ENCODE measurements at places on chromosomes 2 and 18. TPM values are rescaled to one million over a fixed set of nuclear protein-coding genes. Genes with fewer than 3 reads are reported as not detected.

GRCh38 chr2:74924463-74925265, 33.8 kb upstream of the POLE4 start:
- no peak for DNase-seq

GRCh38 chr18:31247574-31248199, 70.3 kb upstream of the DSG1 start:
- no peak for DNase-seq

DNA sequence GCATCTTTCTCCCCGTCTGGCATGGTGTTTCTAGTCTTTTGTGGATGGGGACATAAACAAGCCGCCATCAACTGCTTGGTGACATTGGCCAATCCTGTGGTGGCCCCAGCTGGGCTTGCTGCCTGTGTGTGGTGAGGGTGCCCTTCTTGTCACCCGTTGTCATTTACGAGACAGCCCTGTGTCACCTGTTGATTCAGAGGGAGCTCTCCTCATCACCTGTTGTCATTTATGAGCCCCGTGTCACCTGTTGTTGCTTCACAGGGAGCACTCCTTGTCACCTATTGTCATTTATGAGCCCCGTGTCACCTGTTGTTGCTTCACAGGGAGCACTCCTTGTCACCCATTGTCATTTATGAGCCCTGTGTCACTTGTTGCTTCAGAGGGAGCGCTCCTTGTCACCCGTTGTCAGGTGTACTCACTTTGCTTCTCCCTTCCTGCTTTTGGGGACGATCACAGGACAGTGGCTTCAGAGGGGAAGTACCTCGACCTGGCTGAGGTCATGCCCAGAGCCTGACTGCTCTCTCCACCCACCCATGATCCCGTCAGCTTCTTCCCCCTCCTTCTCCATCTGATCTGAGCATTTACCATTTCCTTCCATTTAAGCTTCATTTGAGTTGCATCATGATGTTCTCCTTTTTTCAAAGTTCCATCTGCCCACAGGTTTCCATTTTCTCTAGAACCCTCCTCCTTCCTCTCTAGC, 29.1 kb downstream of the HPCAL1 start:
- DNase-seq = peak; percentile 76

- no peak for DNase-seq
Observed at GRCh38 chr2:190355968-190356644, 12.7 kb downstream of the INPP1 start.

DNA sequence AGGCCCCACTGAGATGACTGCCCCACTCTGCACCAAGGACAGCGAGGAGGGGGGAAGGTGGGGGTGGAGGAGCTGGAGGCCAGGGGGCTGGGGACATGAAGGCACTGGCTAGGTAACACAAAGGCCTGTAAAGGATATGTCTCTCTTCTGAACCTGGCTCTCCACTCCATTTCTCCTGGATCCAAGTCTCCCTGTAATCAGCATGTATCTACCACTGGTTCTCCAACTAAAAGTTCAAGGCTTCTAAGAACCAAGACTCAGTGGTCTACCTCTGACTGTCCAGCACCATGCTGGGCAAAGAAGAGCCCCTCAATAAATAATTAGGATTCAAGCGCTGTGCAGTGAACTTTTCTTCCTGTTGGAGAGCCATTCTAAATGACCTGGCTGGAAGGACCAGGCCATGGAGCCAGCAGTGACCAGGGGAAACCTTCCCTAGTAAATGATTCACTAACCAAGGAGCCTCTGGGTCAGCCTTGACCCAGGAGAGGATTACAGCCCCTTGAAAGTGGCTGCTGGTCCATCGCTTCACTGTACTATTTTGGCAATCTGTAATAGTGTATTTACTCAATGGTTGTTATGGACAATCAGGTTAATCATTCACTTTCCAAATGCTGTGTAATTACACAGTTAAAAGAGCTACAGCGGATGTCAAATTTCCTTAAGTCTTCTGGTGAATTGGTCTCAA, 73.2 kb downstream of the BCL11A start:
- DNase-seq = no peak

DNA sequence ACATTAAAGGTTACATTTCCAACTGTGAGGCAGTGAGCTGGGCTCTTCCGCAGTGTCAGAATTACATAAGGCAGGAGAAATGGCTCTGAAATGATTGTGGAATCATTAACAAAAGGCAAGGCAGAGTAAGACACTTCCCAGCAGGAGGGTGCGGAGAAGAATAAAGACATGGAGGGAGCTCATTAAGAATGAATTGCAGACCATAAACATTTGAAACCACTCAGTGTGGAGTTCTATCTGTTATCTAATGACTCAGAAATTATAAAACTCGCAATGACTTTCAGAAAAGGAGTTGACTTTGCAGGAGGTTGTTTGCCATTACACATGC, 77.0 kb downstream of the SMIM21 start:
- DNase-seq = no peak

DNA sequence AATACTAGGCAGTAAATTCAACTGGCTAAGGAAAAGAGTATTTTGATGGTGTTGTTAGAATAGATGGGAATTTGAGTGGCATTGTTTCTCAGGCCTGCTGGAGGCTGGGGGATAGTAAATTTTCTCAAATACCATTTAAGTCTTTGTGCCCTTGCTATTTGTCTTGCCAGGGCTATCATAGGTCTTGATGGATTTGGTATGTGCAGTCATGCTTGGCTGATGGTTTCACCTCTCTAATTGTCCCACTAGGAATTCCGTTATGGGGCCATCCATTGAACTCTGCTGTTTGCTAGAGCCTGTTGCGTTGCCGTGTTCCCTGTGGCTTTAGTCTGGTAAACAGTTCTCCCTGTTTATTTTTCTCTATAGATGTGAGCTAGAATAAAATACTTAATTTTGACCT, 438.1 kb upstream of the FAM98A start:
- DNase-seq = no peak

DNA sequence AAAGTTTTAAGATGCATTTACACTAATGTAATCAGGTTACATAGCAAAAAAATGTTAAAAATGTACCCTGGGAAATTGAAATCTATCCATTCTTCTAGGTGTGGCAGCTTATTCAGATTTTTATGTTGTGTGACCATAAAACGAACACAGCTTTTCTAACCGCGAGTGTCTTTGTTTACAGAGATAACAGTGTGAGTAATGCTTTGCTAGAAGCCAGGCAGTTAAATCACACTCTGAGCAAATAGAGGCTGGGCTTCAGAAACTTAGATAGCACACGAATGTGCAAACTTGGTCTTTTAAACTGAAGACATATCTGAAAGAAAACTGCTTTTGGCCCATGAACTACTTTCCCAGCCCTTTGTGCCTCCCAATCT, 116.1 kb downstream of the SPTBN1 start:
- no peak for DNase-seq

TEX44 gene
- total RNA-seq = not detected

GRCh38 chr18:47032945-47033344, 2.5 kb downstream of the ELOA2 start:
- DNase-seq = no peak

DNA sequence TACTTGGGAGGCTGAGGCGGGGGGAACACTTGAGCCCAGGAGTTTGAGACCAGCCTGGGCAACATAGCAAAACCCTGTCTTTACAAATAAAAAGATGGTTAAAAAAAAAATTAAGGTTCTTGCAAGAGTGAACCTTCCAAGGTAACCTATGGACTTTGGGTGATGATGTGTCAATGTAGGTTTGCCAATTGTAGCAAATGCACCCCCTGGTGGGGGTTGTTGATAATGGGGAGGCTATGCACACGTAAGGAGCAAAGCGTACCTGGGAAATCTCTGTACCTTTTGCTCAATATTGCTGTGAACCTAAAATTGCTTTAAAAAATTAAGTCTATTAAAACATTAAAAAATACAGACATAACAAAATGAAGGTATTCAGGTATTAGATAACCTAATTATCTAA, 70.4 kb downstream of the CWC22 start:
- DNase-seq = no peak

DNA sequence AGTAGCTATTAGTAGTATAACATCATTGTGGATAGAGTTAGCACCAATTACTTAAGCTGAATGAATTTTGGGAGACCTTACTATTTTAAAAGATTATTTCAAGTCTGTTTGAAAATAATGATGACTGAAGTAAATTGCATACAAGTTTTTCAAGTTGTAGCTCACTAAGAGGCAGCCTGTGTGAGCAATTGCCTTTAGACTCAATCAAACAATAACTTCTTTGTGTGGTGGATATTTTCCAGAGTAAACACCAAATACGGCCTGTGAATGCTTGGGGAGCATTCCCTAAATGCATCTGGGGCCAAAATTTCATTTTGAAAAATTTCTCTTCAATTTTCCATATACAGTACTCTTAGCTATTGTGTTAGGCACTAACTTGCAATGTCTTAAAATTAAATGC, 7.9 kb downstream of the SERPINB12 start:
- no peak for DNase-seq

DNA sequence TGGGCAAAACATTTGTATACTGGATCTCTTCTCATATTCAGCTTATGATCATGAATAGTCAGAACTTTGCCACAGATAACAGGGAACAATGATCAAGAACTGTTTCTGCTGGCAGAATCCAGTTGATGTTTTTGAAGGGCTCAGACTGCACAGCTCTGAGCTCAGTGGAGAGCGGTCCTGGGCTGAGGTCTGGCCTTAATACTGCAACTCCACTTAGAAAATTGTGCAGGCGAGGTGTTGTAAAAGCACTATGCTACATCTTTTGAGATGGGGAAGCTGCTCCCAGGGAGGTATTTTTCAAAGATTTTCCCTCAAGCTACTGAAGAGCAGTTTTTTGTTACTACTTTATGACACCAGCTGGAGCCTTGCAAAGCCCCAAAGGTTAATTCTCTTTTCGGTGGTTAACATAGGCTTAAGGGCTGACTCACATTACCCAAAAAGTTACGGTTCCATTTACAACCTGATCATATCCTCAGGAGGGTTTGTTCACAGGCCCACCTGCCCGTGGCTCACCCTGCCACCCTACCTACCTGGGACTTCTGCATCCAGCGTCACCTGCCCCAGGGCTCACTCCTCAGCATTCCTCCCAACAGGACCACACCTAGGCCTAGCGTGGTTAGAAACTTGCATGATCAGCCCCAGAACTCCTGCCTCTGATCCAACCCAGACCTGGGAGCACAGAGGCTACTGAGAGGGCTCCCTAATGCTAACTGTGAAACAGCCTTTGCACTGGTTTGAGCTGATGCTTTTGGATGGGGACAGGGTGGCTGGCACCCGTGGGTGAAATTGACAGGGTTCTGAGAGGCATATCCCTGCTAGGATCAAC, 114.4 kb downstream of the NCK2 start:
- DNase-seq = peak; percentile 39

SERPINB4 gene
- total RNA-seq = not detected

GRCh38 chr2:35530615-35531135, 824.9 kb upstream of the CRIM1 start:
- DNase-seq = no peak

SIX2 gene
- total RNA-seq = 1.7 TPM

TUBB8B gene
- total RNA-seq = not detected

DNA sequence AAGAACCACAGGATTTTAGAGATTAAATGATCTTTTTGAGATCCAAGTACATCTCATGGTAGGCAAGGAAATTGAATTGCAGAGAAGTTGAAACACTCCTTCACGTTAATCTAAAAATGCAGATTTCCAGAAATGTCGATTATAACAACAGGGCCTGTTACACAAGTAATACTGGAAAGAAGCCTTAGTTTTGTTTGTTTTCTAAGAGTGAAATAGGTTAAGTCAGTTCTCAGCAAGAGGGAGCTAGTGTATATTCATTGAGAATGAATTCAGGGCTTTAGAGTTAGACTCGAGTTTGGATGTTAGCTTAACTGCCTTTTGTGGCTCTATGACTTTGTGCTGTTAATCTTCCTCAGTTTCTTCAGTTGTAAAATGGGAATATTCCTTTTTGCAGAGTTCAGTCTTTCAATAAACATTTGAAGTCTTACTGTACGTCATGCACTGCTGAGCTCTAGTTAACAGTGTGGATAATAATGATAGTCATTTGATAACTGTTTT, 926 bp downstream of the NDUFV2 start:
- no peak for DNase-seq

GRCh38 chr2:115609978-115610377, 1167.5 kb downstream of the DPP10 start:
- no peak for DNase-seq

GRCh38 chr2:86211033-86211795, 12.0 kb downstream of the MRPL35 start:
- no peak for DNase-seq

GRCh38 chr2:201964631-201965206, 68.9 kb upstream of the FZD7 start:
- DNase-seq = no peak

DNA sequence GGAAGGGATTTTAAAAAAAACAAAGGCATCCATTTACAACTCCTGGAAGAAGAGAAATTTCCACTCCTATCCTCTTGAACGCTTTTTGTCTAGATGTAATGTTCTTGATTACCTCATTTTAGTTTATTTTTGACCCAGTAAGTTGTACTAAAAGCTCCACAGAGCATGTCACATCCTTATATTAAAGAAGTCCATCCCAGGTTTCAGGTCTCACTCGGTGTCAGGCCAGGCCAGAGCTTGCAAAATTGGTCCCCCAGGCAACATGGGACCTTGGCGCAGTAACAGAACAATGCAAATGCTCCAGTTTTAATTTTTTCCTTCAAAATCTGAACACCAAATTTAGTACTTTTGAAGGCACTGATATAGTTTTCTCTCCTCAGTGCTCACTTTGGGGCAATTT, 218.4 kb upstream of the REV1 start:
- DNase-seq = no peak

GRCh38 chr2:123961576-123961975, 63.5 kb upstream of the CNTNAP5 start:
- no peak for DNase-seq

ILKAP gene
- total RNA-seq = 48.4 TPM

GRCh38 chr2:28273751-28274150, 118.9 kb upstream of the FOSL2 start:
- no peak for DNase-seq

DNA sequence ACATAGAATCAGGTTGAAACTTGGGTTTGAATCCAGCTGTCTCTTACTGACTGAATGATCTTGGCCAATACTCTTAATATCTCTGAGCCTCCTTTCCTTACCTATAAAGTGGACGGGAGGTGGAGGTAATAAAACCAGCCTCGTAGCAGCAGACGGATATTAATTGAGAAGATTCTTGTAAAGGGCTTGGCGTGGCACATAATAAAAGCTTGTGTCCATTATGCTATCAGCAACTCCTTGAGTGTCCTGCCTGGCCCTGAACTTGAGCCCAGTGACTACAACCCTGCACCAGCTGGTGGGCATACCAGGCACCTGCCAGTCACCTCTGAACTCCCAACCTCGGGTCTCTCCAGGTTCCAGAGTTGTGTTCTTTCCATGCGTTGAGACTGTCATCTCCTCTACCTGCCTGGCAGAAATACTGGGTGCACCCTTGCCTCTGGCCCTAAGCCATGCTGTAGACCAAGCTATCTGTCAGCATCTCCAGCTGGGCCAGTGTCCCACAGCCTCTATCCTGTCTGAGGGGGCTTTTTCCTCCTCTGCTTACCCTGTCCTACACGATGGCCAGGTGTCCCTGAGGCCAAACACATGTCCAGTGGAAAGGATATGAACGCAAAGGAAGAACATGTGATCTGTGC, 9.7 kb downstream of the CAPN13 start:
- no peak for DNase-seq
